ENCODE measurements at places on chromosomes 1 and 21.

DNA sequence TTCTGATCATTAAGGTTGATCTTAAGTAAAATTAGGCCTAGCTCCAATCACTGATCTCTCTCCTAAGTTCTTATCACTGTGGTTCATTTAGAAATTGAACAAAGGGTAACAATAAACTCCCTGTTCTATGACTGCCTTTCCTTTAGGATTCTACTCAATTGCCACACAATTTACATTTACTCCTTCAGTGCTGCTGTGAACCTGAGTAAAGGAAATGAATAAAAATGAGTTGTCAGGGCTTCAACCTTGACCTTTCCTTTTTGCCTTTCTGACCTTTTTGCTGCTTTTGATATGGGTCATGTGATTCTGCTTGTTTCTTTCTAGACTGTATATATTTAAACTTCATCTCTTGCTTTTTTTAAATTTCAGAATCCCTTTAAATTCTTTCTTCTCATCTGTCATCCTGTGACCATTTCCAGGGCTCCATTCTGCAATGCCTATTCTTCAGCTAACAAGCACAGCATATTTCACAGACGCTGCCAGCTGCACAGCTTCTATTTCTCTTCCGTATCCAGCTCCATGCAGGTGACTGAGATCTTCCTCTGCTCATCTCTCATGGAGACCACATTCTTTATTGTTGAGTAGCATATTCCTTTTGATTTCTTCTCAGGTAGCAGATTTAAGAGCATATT, 3.2 kb downstream of the LRRC8B start:
- peak; percentile 31 for DNase-seq

DNA sequence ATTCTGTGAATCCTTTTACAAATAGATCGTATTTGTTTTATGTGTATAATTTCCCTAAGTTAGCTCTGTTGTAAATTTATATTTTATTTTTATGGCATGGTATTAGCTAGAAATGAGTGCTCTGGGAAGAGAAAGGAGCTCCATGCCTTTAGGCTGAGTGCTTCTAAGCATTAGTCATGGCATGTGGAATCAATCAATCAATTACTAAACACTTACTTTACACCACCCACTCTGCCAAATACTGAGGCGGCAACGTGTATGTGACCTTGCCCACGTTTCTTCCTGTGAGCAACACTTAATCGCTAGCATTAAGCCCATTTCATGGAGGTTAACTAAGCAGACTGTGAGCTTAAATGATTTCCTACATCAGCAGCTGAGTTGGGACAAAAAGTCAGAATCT, 7.2 kb upstream of the BECN2 start:
- DNase-seq: no peak

GRCh38 chr1:204240233-204240632, 26.4 kb upstream of the GOLT1A start:
- DNase-seq: no peak

DNA sequence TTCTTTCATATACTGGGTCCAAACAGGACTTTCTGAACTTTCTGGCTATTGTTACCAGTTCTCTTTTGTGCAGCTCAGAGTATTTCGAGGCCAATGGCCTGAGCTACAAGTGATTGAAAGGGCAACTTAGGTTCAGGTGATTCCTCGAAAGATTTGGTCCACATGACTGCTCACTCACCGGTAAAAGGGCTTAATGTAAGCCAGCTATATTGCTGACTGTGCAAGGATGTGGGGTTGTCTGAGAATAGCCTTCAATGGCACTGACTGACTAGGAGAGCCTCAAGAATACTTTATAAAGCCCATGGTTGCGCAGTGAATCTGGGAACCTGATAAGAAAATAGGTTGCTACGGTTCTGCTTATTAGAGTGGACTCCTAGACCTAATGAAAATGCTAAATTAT, 269.0 kb downstream of the SEC16B start:
- DNase-seq: no peak
